ENCODE measurements at places on chromosomes 11 and 22.

- no peak for DNase-seq
Observed at GRCh38 chr11:127385071-127385470, 384.5 kb upstream of the KIRREL3 start.

DNA sequence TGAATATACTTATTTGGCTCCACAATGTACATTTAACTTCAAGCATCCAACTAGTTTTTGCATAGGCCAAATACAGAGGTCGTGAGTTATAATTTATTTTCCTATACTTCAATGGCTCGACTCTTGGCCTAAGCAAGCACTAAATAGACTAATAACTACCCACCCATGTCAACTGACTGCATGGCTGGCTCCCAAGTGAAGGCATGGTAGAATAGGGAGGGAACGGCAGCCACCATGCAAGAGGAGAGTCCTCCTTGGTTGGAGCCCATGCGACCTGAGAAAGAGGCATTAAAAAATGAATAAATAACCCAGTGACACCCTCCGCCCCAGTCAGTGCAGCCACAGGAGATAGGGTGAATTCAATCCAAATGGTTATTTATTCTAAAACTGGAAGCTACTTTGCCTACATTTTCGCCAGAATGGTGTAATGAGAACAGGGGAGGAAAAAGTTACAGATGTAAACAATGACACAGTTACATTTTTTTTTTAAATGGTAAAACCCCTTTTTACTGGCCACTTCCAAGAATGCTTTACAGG, 4.9 kb downstream of the GNG3 start:
- no peak for DNase-seq

GRCh38 chr11:50186146-50186545, 153.5 kb downstream of the OR4C45 start:
- DNase-seq: no peak

DNA sequence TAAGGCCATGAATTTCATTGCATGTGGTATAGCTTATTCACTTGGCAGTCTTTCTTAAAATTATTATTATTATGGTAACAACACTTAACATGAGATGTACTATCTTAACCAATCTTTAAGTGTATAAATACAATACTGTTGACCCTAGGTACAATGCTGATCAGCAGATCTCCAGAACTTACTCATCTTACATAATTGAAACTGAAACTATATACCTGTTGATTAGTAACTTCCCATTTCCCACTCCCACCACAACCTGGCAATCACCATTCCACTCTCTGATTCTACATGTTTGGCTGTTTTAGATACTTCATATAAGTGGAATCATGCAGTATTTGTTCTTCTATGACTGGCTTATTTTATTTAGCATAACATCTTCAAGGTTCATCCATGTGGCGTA, 150.2 kb upstream of the POU2AF2 start:
- no peak for DNase-seq

DNA sequence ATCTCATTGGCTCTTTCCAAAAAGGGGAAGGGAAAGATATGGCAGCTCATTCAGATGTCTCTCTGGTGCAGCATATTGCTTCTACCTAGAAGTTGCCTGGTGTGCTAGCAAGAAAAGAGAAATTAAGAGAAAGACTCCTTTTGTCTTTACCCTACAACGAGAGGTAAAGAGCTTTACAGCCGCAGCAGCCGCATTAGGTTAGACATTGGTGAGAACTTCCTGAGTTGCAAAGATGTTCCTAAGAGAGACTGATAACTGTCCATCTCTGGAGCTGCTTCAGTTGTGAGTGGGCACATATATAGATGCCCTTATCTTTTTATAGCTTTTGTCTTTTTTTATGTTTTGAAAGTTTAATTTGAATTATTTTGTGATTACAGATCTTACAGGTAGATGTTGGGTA, 80.8 kb upstream of the NNMT start:
- no peak for DNase-seq

GRCh38 chr11:118691926-118692830, 12.7 kb upstream of the TREH start:
- DNase-seq: peak; percentile 70

GRCh38 chr11:19394525-19395016, 153.8 kb upstream of the E2F8 start:
- DNase-seq: no peak

DNA sequence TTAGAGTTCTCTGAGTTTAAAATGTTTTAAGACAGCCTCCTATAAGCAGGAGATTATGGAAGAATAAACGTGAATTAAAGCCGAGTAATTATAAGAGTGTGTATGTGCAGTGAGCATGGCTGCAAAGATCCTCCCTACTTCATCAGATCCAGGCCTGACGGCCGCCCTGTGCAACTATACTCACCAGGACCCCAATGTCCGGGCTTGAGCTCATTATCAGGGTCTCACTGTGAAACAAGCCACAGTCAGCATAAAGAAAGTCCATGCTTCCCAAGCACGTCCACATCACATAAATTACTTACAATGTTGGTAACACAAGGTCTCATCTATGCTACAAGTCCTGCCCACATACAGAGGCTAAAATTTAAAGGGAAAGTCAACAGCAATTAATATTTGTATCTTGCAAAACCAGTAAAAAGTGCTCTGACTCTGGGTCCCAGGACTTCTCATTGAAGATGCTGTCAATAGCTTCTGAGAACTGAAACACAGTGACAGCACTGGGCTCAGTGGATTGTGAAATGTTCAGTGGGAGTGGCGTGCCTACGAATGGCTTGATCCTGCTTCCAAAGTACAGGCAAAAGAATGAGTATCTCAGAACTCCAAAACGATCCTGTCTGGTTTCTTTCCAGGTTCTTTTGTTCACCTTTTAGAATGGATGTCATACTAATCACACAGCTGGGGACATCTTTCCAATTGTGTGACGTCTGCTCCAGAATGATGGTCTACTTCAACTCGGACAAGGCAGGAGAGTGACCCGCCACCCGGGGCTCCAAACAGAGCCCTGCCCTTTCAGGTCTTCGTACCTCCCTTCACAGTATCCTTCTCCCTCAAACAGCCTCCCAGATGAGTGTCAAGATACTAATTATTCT, 72.1 kb upstream of the ARFGAP3 start:
- no peak for DNase-seq

DNA sequence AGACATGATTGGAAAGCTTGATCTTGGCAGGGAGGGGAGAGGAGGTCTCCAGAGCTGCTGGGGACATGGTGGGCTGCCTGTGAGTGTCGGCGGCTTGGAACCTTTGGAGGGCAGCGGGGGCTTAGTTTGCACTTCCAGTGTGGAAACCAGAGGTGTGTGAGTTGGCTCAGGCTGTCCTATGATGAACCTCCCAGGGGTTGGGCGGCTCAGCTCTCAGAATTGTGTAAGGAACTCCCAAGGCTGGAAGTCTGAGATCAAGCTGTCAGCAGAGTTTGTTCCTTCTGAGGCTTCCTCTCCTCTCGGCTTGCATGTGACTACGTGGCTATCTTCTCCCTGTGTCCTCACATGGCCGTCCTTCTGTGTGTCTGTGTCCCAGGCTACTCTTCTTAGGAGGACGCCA, 87.9 kb upstream of the B3GAT1 start:
- no peak for DNase-seq

- DNase-seq: no peak
Observed at GRCh38 chr22:49929994-49930575, 11.7 kb downstream of the CRELD2 start.

GRCh38 chr11:35614939-35615569, 3.2 kb upstream of the FJX1 start:
- no peak for DNase-seq

- peak; percentile 8 for DNase-seq
Observed at GRCh38 chr11:18566406-18566805, 22.1 kb downstream of the UEVLD start.

DNA sequence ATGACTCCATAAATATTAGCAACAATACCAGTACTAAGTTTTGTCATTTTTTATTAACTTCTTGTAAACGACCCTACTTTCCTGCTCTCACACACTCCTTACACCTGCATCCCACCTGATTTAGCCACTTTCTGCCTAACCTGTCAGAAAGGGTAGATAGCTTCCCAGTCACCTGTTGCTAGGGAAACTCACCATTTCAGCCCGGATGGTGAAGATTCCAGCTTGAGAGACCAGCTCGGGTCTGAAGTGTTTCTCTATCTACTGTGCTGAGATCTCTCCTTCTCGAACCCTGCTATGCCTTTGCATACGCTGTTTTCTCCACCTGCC, at the start of gene PARVG:
TSS of gene PARVG (plus strand) at position 220 of the 327 bp plus-strand sequence. CDS start 2,405 bp downstream, outside the sequence.
- no peak for DNase-seq

DNA sequence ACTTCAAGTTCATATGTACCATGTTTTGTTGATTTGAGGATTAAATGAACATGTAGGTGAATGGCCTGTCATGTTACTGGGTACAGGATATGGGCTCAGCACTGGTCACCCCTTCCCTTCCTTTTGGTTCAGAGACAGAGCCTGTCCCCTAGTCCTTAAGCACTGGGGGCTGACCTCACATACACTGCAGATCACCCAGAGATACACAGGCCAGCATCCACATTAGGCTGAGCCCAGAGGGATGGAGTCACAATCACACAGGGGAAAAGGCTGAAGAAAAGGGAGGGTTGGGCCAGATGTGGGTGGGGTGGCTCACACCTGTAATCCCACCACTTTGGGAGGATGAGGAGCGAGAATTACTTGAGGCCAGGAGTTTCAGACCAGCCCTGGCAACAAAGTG, 62.3 kb downstream of the IGLL5 start:
- DNase-seq: no peak

All from fibroblast of skin of back (primary cell).